ENCODE measurements at places on chromosomes 3 and 15.

- DNase-seq: no peak
These were observed 12.6 kb downstream of the ANP32A start for GRCh38 chr15:68808091-68808490.

GRCh38 chr15:52667597-52667996 is 11.6 kb downstream of the ATOSA start:
- DNase-seq: no peak

- no peak for DNase-seq
These were observed 20.6 kb downstream of the TMEM108 start for GRCh38 chr3:133058831-133059230.

GRCh38 chr15:39364721-39365120 is 216.2 kb upstream of the THBS1 start:
- no peak for DNase-seq

DNA sequence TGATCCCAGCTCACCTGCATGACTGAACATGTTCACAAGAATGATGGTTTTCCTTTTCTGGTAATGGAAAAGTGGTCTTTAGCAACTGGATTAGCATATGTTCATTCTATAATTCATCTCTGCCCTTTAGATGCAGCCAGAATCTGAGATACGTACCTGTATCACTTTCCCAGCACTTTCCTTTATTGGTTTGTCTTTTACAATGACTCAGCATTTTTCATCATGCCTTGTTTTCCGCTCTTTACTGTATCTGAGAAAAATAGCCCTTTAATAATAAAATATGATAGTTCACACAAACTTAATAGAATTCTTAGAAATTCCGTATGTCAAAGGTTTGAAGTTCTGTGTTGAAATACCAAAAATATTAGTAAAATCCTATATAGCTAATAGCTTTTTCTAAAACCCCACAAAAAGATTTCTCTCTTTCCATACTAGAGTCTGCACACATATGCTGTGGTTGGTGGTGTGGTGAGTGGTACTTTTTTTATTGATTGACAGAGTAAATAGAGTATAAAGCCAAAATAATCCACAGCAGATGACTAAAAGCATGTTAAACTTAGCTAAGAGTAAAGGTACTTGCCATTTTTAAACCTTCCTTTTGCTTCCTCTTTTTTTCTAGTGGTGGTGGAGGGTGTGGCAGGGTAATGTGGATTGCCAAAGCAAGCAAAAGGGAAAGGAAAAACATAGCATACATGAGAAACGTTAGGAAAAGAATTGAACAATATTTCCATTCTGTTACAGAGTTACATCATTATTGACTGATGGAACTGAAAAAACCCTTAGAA is 328.9 kb upstream of the RBMS3 start:
- no peak for DNase-seq

GRCh38 chr3:150035301-150035779 is 64.6 kb upstream of the PFN2 start:
- DNase-seq: no peak

DNA sequence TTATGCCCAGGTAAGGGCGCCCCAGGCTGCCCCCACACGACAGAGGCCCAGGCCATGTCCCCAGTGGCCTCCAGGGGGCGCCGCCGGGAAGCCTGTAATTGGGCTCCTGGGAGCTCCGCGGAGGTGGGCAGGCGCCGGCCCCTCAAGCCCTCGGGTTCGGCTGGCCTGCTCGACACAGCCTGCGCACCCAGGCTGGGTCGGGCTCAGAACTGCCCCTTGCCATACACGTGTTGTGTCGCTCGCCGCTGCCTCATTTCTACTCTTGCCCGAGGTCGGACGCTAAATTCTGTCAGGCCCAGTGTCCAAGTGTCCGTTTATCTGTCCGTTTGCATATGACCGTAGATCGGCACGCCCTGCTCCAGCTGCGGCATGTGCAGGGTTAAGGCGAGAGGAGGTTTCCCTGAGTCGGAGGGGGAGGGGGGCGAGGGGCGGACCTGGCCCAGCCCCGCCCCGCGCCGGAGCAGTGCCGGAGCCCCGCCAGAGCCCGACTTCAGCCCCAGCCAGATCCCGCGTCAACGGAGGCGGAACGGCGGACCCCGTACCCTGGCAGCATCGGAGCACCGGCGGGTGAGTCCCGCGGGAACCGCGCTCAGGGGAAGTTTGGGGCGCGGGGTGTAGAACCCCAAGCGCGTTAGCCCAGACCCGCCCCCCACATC is at the start of gene KLHDC8B:
TSS of gene KLHDC8B (plus strand) at position 480 of the 656 bp plus-strand sequence. CDS start 1,172 bp downstream, outside the sequence.
- DNase-seq: peak; percentile 85

- DNase-seq: no peak
These were observed 860.0 kb downstream of the FHIT start for GRCh38 chr3:60391292-60391691.

GRCh38 chr3:132898141-132898540 is 140.1 kb upstream of the TMEM108 start:
- no peak for DNase-seq

DNA sequence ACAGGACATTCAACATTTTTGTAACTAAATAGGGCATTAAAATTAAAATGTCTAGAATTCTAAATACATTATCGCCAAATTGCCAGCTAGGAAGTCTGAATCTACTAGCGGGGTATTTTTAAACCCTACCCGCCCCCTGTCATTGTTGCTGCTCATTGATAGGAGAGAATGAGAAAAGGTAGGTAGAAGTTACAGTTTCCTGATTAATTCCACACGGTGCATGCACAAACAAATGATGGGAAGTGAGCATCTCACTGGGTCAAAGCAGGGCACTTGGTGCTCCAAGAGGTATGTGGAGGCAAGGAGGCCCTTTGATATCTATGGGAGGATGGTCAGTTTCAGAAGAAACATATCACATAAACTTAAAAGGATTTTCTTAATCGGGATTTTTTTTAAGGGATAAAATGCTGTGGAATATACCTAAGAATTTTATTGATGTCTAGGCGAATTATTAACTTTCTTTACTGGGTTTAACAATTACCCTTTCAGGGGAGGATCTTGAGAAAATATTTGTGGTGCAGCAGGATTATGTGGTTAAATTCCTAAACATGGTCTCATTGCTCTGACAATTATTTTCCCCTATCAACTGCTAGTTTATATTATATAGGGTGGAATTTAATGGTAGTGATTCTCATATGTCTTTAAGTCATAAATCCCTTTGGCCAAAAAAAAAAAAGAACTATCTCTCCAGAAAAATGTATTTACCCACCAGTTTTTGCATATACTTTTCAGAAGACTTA is 236.0 kb upstream of the GOLGA6L4 start:
- peak; percentile 26 for DNase-seq

GRCh38 chr3:117691526-117691925 is 981.9 kb downstream of the TUSC7 start:
- DNase-seq: no peak

- no peak for DNase-seq
These were observed 63.3 kb downstream of the RBM6 start for GRCh38 chr3:50003216-50003615.

DNA sequence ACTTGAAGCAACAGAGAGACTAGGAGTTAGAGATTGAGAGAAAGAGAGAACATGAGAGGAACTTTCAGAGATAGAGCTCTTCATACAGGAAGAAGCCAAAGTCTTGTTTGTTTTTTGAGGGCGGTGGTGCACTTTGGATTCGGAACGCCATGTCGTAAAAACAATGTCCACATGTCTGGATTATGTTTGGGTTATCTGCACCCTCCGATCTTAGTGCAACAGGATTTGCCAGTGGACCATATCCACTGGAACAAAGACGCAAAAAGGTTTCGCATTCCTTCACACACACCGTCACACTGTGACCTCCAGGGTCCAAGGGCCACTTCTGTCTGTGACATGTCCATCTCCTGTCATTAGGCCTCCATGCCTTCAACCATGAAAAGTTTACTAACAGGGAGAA is 141.8 kb upstream of the ATP11B start:
- no peak for DNase-seq

GRCh38 chr15:58697220-58697619 is 52.3 kb downstream of the ADAM10 start:
- DNase-seq: no peak

GRCh38 chr3:8952130-8952529 is 11.1 kb downstream of the RAD18 start:
- no peak for DNase-seq

GRCh38 chr15:66650433-66650832 is 51.6 kb upstream of the SMAD6 start:
- no peak for DNase-seq

DNA sequence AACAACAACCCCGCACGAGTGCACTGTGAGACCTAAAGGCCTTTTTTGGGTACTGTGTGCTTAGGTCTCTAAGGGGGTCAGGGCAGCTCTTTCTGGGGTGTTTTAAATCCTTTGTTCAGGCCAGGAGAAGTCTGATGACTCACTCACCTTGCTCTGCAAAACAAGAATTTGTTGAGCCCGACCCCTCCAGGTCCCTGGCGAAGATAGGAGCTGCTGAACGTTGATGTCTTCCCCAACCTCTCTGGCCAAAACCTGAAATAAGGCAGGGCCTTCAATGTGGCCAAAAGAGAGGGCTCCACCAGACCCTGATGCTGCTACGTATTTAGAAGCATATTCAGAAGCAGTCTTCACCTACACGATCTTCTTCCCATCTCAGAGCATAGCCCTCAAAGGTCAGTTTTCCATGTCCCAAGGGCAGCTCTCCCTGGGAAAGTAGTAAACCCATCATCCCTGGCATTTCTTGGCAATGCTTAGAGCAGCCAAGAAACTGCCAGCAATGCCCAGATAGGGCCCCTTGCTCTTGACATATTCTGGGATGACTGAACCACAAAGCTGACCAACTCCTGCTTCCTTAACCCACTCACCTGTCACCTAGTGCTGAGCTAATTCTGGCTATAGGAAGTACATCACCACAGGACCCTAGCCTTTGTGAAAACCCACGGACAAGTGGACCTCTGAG is 27.1 kb downstream of the CCDC13 start:
- DNase-seq: no peak

DNA sequence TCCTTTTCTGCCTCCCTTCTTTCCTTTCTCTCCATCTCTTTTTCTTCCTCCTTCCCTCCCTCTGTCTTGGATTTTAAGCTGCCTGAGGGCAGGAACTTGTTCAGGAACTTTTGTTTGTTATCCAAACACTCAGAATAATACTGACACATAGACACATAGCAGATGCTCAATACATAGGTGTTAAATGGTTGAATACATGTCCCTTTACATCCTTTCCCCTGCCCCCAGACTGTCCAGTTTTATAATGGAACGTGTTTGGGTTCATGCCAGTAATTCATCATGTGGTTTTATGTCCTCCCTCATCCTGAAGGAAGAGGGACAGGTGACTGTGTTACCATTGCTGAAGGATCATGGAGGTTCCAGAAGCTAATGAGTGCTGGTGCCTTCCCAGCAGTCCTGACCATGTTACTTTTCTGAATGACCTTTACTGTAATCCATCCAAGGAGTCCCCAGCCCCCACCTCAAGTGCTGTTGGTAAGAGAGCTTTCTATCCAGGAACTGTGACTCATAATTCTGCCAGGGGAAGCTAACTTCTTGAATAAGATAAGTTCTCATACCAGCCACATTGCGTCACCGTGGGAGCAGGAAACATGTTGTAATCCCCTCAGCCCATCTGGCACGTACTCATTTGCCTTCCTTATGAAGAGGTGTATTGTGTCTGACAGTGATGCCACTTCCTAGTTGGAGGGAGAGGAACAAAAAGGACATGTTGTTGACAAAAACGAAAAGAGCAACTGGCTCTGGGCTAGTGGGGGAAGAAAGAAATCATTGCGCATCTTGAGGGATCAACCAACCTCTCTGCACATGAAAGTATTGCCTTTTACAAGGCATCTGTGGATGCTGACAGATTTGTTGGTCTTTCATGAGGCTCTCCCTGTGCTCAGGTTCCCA is 52.4 kb downstream of the IL1RAP start:
- peak; percentile 84 for DNase-seq

GRCh38 chr3:108757404-108757982 is at the start of gene RETNLB:
Gene RETNLB (minus strand): TSS chr3:108757410. CDS start chr3:108757185, 225 bp downstream.
- no peak for DNase-seq

GRCh38 chr3:134423153-134423552 is 48.9 kb upstream of the AMOTL2 start:
- DNase-seq: peak; percentile 65

GRCh38 chr3:190261740-190262139 is 60.5 kb downstream of the CLDN1 start:
- no peak for DNase-seq

DNA sequence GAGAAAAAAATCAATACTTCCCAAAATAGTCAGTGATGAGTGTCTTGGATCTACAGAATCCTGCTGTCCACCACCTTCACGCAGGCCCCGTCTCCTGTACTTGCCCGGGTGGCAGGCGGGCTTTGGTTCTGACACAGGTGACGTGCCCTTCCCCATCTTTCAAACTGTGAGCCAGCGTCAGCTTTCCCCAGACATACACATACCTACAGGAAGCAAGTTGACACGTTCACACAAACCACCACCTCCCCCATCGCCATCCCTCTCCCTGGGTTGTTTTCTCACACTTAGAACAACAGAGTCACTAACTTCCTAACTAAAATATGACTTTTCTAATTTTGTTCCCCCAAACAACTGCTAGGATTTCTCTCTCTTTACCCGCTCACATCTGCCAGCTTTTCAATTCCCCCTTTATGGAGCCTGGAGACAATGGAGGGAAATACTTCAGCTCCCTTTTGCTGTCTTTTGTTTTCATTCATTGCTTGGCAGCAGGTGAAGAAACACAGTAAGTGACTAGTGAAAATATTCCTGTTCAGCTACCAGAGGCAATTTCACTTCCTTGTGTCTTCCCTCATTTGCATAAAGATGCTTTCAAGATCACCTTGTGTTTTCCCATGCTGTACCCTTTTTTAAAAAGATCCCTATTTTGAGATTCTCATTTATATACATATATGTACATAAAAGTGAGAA is 248.3 kb downstream of the SLCO3A1 start:
- DNase-seq: no peak

GRCh38 chr3:146503461-146504202 is 34.3 kb upstream of the PLSCR2 start:
- peak; percentile 46 for DNase-seq

DNA sequence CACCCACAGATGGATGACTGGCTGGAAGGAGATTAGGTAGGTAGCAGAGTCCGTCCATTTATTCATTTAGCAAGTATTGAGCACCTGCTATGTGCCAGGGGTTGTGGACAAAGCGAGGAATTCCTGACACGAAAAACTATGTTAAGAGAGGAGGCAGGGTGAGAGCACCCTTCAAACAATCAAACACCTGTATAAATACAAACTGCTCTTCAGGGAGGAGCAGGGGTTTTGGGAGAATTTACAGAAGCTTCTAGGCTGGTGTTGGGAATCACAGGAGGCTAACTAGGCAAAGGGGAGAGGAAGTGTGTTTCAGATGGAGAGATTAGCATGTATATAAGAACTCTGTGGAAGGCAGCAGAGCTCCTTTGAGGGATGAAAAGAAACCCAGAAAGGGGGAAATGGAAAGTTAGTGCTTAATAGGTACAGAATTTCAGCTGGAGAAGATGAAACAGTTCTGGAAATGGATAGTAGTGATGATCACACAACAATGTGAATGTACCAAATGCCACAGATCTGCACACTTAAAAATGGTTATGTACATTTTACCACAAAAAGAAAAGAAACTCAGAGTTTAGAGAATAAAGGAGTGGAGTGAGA is 805 bp upstream of the SEC22C start:
- no peak for DNase-seq

GRCh38 chr3:112379020-112379690 is 46.2 kb downstream of the CD200 start:
- no peak for DNase-seq

- peak; percentile 10 for DNase-seq
These were observed 21.1 kb downstream of the GCNT3 start for GRCh38 chr15:59632714-59633113.

- DNase-seq: no peak
These were observed 22.6 kb downstream of the RAB7A start for GRCh38 chr3:128748557-128748956.

Data from HTR-8/SVneo (cell line).